Pulmonary artery endothelial cell (primary cell): ENCODE measurements at places on chromosomes 16 and 17. TPM values are rescaled to one million over a fixed set of nuclear protein-coding genes. Genes with fewer than 3 reads are reported as not detected.

KRTAP1-5 gene
- not detected in 2 replicates for total RNA-seq

PGAP3 gene
- total RNA-seq, result 3.5 and 4.2 TPM in 2 replicates

CCL1 gene
- not detected in 2 replicates for total RNA-seq

HSD17B2 gene
- total RNA-seq, result 0.13 and 1.7 TPM in 2 replicates

ZSCAN10 gene
- total RNA-seq, result not detected in 2 replicates

CCL16 gene
- total RNA-seq, result 0.46 and 0.85 TPM in 2 replicates

MT1X gene
- 26.1 and 29.9 TPM in 2 replicates for total RNA-seq

NUDT16L1 gene
- 21.2 and 31.9 TPM in 2 replicates for total RNA-seq

LITAFD gene
- not detected in 2 replicates for total RNA-seq

ALDH3A2 gene
- total RNA-seq, result 62.9 and 83.8 TPM in 2 replicates

MYO15A gene
- total RNA-seq, result 0.07 and 0.20 TPM in 2 replicates

TTYH2 gene
- total RNA-seq, result 0.79 and 1.1 TPM in 2 replicates

CD7 gene
- total RNA-seq, result not detected in 2 replicates
